ENCODE measurements at places on chromosomes 5 and 9. TPM values are rescaled to one million over a fixed set of nuclear protein-coding genes. Genes with fewer than 3 reads are reported as not detected.

- H3K4me3 ChIP-seq = no peak overlapping the region
- H3K27ac ChIP-seq = no peak overlapping the region
- no peak for DNase-seq
Measured at GRCh38 chr5:153905219-153905618, 133.5 kb downstream of the FAM114A2 start.

- no peaks in the 10 kb centered on the region for H3K4me1 ChIP-seq
- no peak overlapping the region for H3K27ac ChIP-seq
- H3K27me3 ChIP-seq = peaks cover 11% of the 10 kb centered on the region
- no peak overlapping the region for H3K4me3 ChIP-seq
- no peaks in the 10 kb centered on the region for H3K36me3 ChIP-seq
- DNase-seq = no peak
Measured at GRCh38 chr9:93307468-93308157, 123.7 kb downstream of the WNK2 start.

DNA sequence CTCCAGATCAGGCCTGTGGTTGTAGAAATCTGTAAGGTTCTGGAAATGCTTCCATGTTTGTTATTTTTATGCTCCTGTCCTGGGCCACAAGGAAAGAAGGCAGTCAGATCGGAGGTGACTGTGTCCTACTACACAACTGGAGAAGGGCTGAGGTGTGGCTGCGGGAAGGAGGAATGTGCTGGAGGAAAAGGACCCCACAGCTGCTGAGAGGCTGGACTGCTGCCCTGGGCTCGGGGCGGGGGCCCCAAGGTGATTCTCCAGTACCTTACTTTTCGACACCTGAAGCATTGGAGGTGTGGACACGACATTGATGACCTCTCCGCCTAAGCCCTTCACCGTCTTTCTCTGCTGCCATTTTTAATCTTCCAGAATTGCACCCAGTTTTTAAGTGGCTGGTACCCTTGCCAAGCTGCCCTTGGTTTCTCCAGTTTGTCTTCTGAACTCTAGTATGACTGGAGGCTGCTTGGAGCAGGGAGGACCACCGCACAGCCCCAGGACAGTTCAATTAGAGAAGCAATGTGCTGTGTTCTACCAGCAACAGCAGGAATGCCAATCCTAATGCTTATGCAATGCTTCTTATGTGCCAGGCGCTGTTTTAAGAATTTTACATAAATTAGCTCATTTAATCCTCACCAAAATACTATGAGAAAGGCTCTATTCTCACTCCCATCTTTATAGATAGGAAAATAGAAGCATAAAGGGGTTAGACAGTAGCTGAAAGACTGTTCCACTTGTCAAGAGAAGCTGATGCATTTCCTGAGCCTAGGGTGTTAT is 13.5 kb upstream of the ANKRD33B start:
- H3K27me3 ChIP-seq = peaks cover 2% of the 10 kb centered on the region
- H3K36me3 ChIP-seq = no peaks in the 10 kb centered on the region
- H3K4me3 ChIP-seq = no peak overlapping the region
- no peak for DNase-seq
- H3K27ac ChIP-seq = peak overlapping the region; percentile 75

GRCh38 chr9:136100700-136101614 is 5.9 kb upstream of the NACC2 start:
- no peaks in the 10 kb centered on the region for H3K36me3 ChIP-seq
- peaks cover 12% of the 10 kb centered on the region for H3K4me1 ChIP-seq
- DNase-seq = no peak
- H3K27me3 ChIP-seq = no peaks in the 10 kb centered on the region

GRCh38 chr9:132384376-132384775 is 22.3 kb downstream of the TTF1 start:
- H3K27me3 ChIP-seq = no peaks in the 10 kb centered on the region
- no peak overlapping the region for H3K4me3 ChIP-seq
- H3K27ac ChIP-seq = no peak overlapping the region
- no peak for DNase-seq
- H3K36me3 ChIP-seq = peaks cover 42% of the 10 kb centered on the region

DNA sequence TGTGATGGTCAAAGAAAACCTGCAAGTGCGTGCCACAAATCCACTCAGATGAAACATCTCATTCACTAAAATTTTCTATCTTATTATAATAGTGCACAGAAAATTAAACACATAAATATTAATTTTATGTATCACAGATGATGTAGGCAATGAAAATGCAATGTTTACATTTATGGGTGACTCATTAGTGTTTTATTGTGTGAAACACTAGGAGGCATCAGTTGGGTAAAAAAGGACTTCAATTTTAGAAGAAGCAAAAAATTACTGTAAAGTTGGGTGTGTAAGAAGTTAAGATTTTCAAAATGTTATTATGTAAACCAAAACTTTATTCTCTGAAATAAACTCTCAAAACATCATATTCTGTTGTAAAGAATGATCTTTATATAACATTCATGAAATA is 4.0 kb downstream of the MEF2C start:
- H3K4me3 ChIP-seq = no peak overlapping the region
- 0 out of 2 replicates have a peak, but pooled peaks cover 2% of the 10 kb centered on the region for H3K4me1 ChIP-seq
- no peaks in the 10 kb centered on the region for H3K36me3 ChIP-seq
- DNase-seq = peak; percentile 63

DNA sequence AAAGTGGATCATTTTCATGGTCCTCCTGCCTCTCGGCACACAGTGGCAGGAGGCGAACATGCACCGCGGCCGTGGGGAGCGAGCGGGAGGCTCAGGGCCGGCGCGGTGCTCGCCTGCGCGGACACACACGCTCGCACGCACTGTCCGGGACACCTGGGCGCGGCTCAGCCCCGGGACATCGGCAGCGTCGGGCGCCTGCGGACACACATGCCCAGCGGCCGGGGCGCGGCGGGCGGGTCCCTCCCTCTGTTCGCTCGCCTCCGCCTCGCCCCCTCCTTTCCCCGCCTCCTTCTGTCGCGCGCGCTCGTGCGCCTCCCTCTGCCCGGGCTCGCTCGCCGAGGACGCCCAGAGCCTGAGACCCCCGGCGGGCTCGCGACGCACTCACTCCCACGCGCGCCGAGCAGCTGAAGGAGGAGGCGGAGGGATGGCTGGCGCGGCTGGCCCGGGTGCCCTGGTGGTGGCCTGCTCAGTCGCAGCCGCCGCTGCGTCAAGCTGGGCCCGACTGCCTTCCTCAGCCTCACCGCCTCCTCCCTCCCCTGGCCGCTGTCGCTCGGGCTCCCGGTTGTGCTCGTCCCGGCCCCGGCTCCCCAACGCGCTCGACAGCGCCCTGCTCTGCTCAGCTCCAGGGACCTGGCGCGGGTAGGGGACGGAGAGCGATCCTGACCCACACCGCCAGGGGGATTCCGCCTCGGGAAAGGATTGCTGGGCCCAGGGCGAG is at the start of gene FRMD3:
Gene FRMD3 (minus strand): TSS at position 230 of the 718 bp plus-strand sequence. CDS start 170 bp downstream, at position 60.
- peak; percentile 16 for DNase-seq
- no peaks in the 10 kb centered on the region for H3K36me3 ChIP-seq
- peak within 1 kb of the TSS; percentile 45 for H3K4me3 ChIP-seq
- peaks cover 16% of the 10 kb centered on the region for H3K27me3 ChIP-seq
- no peak within 1 kb of the TSS for H3K27ac ChIP-seq

DNA sequence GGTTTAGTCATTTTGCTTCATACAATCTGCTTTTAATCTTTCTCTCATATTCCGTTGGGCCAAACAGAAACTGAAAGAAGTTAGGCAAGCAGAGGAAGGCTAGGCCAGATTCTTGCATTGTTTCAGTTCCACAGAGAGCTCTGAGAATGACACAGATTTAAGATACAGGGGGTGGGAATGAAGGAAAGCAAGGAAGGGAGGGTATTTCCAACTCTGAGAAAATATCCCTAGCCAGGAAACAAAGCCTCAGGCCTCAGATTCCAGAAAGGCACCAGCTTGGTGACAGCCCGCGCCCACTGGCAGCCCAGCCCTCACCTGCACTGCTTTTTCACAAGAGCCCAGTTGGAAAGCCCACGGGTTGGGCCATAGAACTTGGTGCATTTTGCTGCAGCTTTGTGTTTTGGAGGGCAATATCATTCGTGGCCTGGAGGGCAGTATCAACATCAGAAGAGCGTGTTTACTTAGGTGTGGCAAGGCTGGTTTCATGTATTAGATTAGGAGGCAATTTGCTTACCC is 63.5 kb downstream of the ENC1 start:
- DNase-seq = peak; percentile 58
- no peak overlapping the region for H3K4me3 ChIP-seq
- no peak overlapping the region for H3K27ac ChIP-seq
- H3K4me1 ChIP-seq = peaks cover 4% of the 10 kb centered on the region

DNA sequence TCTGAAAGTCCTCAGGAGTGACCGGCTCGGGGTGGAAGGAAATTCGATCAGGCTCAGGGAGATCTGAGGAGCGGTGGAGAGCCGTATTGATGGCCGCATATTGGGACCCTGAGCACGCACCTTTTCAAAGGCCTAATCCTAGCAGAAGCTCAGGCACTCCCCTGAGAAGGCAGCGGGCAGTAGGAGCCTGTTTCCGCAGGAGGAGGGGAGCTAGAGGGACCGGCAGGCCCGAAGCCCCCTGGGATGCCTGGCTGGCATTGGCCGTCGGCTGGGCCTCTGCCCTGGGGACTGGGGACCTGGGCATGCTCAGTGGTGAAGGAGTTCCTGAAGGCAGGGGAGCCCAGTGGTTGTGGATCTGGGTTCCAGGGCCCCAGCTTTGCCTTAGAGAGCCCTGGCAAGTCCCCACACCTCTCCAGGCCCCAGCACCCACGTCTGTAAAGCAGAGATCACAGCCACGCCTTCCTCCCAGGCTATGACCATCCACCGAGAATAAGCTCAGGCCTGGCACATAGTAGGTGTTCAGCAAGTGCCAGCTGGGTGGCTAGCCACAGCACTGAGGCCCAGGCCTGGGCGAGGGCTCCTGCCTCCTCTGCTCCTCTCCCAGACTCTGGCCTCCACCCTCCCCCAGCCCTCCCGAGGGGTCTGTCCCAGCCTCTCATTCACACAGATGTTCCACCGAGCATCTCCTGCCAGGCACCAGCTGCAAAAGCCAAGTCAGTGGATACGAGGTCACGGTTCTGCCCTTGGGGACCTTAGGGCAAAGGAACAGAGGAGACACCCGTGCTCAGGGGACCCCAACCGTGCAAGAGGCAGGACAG is 17.2 kb upstream of the QRFP start:
- no peaks in the 10 kb centered on the region for H3K27me3 ChIP-seq
- no peak for DNase-seq
- H3K4me3 ChIP-seq = no peak overlapping the region
- peaks cover 6% of the 10 kb centered on the region for H3K4me1 ChIP-seq
- H3K36me3 ChIP-seq = no peaks in the 10 kb centered on the region
- H3K27ac ChIP-seq = peak overlapping the region; percentile 43

GRCh38 chr5:61232490-61233050 is 70.3 kb upstream of the SMIM15 start:
- H3K36me3 ChIP-seq = no peaks in the 10 kb centered on the region
- H3K27me3 ChIP-seq = no peaks in the 10 kb centered on the region
- H3K4me1 ChIP-seq = peaks cover 12% of the 10 kb centered on the region
- H3K27ac ChIP-seq = no peak overlapping the region

DNA sequence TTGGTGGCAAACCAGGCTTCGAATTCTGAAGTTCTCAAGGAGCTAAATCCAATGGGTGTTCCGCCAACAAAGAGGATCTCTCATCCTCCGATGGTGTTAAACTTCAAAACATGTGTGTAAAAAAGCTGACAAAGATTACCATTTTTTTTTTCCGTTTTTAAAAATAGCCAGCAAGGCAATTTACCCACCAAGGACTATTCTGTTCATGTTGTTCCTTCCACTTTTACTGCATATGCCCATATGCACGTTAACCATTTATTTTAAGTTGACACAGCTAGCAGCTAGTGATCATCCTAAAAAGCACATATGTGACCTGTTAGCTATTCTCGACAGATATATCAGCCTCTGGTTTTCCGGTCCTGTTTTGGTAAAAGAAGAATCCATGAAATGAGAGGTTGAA is 326.7 kb downstream of the PLK2 start:
- H3K27ac ChIP-seq = no peak overlapping the region
- H3K36me3 ChIP-seq = no peaks in the 10 kb centered on the region
- no peak for DNase-seq

DNA sequence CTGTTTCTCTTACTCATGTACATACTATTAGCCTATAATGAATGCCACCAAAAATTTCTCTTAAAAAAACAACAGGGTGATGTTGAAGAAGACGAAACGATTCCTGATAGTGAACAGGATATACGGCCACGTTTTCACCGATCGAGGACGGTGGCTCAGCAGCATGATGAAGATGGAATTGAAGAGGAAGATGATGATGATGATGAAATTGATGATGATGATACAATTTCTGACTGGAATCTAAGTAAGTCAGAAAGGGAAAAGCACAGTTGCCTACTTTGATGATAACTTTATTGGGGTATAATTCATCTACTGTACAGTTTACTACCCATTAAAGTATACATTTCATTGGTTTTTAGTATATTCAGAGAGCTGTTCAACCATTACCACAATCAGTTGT is 66.5 kb downstream of the TNPO1 start:
- DNase-seq = no peak
- no peak overlapping the region for H3K27ac ChIP-seq
- no peaks in the 10 kb centered on the region for H3K27me3 ChIP-seq
- no peaks in the 10 kb centered on the region for H3K4me1 ChIP-seq
- no peak overlapping the region for H3K4me3 ChIP-seq
- H3K36me3 ChIP-seq = peaks cover 57% of the 10 kb centered on the region

- DNase-seq = peak; percentile 93
- H3K4me1 ChIP-seq = no peaks in the 10 kb centered on the region
- no peak overlapping the region for H3K4me3 ChIP-seq
- no peak overlapping the region for H3K27ac ChIP-seq
Measured at GRCh38 chr5:121273833-121274433, 577.7 kb upstream of the FTMT start.

DNA sequence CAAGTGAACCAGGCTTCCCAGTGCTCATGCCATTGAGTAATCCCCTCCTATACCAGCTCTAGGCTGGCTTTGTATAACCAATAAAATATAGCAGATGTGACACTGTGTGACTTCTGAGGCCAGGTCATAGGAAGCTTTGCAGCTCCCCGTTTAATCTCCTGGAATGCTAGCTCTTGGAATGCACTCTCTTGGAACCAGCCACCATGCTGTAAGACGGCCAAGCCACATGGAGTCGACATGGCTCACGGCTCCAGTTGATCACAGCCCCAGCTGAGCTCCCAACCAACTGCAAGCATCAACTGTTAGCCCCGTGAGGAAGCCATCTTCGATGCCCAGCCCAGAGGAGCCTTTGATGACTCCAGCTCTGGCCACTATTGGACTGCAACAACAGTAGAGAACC is 74.5 kb downstream of the SH3TC2 start:
- no peaks in the 10 kb centered on the region for H3K36me3 ChIP-seq
- no peak overlapping the region for H3K27ac ChIP-seq
- no peak for DNase-seq
- H3K27me3 ChIP-seq = no peaks in the 10 kb centered on the region

PCDHAC2 gene
- total RNA-seq = not detected

GPBP1 gene
- 29.2 TPM for total RNA-seq

FAM81B gene
- total RNA-seq = not detected

LMBRD2 gene
- 5.2 TPM for total RNA-seq

PRSS3 gene
- 16.4 TPM for total RNA-seq

TMEM171 gene
- total RNA-seq = 3.3 TPM

IFNA2 gene
- not detected for total RNA-seq

TERT gene
- not detected for total RNA-seq
